ENCODE measurements at places on chromosomes 7 and 10.

- DNase-seq: no peak
Measured at GRCh38 chr7:24555719-24556118, 17.5 kb upstream of the PALS2 start.

DNA sequence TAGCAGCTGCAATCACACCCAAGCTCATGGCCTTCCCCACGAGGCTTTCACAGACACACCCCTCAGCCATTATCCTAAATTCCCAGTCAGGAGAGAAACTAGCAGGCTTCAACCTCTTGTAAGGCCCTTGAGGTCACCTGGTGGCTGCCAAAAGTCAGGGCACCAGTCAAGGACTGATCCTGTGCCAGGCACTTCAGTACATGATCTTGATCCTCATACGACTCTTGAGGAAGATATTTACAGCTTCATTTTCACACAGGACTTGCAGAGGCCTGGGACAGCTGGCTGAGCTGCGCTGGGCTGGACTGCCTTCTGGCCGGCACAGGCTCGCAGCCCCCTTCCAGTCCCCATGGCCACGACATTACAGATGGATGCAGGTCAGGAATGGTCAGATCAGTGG lies 8.8 kb downstream of the PDAP1 start:
- DNase-seq: no peak

GRCh38 chr10:122499012-122499411 lies 37.7 kb downstream of the HTRA1 start:
- DNase-seq: no peak

GRCh38 chr10:22605168-22605567 lies 109.2 kb downstream of the PIP4K2A start:
- no peak for DNase-seq

GRCh38 chr7:39458061-39458745 lies 108.0 kb upstream of the YAE1 start:
- DNase-seq: no peak

- DNase-seq: no peak
Measured at GRCh38 chr10:6470894-6471618, 109.0 kb downstream of the PRKCQ start.

DNA sequence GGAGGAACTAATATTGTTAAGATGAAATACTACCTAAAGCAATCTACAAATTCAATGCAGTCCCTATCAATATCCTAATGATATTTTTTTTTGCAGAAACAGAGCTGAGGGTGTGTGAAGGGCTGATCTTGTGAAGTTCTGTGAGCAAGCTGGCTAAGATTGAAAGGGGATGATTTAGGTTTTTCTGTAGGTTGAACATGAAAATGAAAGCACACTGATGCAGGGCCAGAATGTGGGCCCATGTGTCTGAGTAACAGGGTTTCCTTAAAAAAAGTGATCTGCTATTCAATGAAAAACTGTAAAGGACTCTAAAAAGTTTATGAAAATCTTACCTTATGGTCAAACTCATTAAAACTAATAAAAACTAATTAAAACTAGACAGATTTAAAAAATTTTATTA lies 47.4 kb downstream of the GRB10 start:
- DNase-seq: no peak

DNA sequence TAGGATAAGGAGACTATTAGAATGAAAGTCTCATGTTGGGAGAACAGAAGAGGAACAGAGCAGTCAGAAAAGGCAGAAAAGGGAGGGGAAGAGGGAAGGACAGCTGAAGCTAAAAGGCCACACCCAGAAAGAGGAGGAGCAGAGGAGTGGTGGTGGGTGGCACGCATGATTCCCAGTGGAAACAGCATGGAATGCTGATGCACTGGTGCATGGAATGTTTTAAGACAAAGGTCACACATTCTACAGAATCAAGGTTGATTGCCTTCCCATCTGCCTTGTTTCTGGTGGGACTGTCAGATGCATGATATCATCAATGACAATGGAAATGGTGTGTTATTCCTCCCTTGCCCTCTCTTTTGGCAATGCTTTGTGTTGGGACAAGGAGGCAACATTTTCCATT lies 285.4 kb upstream of the MKI67 start:
- DNase-seq: no peak

DNA sequence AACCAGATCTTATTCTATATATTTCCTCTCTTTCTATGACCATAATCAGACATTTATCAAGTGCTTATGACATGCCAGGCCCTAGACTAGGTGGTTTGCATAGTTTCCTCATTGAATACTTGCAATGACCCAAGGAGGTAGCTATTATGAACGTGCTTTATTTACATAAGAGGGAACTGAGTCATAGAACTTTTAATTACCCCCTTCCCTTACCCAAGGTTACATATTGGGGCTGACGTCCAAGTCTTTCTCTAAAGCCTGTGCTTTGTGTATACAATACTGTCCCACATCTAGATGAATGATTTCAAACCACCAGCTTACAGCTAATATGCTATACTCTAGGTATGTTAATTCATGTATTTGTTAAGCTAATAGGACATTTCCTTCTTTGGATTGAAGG lies 91.9 kb upstream of the NPY start:
- DNase-seq: no peak

- DNase-seq: no peak
Measured at GRCh38 chr10:14306190-14306589, 24.5 kb downstream of the FRMD4A start.

Measured in CD4-positive, alpha-beta memory T cell (primary cell).